Activated T-cell treated with anti-CD3 and anti-CD28 coated beads, Interleukin-2, amount 50 U/mL, for 72 hours (primary cell): ENCODE measurements at places on chromosomes 4 and X. TPM values are rescaled to one million over a fixed set of nuclear protein-coding genes. Genes with fewer than 3 reads are reported as not detected.
A peak's percentile ranks its signal among the peaks of the same experiment; 100 is the strongest.

The PDE6B gene
- total RNA-seq, result 18.9 TPM

The CSAG1 gene
- total RNA-seq, result not detected

The CT83 gene
- total RNA-seq, result not detected

The PRKG2 gene
- not detected for total RNA-seq

The FGG gene
- not detected for total RNA-seq

The XAGE5 gene
- total RNA-seq, result not detected

The GLOD5 gene
- total RNA-seq, result not detected

The MAGEA1 gene
- not detected for total RNA-seq

DNA sequence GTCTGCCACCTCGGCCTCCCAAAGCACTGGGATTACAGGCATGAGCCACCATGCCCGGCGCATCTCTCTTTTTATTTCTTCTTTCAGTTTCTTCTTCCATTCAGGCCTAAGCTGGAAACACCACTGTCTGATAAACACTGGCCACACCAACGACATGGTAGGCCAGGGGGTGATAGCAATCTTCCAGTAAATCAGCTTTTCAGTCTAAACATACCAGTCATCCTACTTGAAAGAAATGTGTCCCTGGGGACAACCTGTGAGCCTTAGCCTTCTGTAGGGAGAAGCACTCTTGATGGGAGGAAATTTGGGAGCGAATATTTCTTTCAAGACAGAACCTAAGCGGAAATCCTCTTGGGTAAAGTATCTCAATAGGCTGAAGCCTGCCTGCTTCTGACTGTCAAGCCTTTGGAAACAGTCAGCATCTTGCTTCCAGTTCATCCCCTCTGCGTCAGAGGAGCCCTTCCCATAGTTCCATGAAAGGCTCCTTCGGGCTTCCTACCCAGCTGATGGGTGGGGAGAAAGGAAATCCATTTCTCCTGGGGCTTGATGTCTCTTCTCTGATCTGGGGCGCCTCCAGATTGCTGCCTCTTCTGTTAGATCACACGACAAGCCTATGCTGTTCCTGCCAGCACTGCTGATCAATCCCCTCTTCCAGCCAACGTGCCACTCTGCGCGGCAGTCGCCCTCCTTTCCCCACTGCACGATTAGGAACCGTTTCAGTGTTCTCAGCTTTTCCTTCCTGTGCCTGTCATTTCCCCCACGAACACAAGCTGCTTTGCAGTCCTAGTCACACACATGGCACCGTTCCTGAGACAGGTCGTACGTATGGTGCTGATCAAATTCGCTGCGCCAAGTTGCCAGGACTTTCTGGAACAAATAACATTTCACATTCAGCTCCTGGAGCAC is 49.5 kb upstream of the CBR4 start:
- no peak for DNase-seq

GRCh38 chr4:83170952-83171399 is 56.4 kb upstream of the PLAC8 start:
- DNase-seq, result peak; percentile 12

- DNase-seq, result no peak
Measured at GRCh38 chr4:52265781-52266525, 214.8 kb downstream of the SPATA18 start.

DNA sequence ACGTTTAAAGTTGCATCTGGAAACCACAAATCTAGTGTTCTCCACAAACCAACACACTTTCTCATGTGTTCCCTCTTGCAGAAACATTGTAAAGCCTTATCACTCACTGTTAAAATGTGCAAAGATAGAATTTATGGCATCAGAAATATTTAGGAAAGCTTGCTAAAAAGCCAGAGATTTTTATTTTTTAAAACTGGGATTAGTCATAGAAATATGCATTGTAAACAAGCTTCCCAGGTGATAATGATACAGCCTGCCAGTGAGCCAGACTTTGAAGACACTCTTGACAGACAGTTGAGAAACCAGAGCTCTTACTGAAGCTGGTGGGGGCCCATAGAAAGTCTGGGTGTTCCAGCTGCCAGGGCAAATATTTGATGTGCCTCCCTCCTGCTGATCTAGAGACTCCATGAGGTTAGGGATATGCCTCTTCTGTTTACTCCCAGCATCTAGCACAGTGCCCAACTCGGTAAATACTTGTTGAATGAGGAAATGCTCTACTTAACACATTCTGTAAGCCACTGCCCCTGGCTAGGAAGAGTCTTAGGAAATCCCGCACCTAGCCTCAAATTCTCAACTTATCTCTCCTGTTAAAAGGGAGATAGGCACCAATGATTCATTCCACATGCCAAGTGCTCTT is 179.0 kb upstream of the RASGEF1B start:
- DNase-seq, result no peak

- DNase-seq, result no peak
Measured at GRCh38 chrX:19860571-19860970, 26.8 kb downstream of the SH3KBP1 start.

GRCh38 chrX:134661295-134661694 is 3.0 kb upstream of the PLAC1 start:
- no peak for DNase-seq

- DNase-seq, result no peak
Measured at GRCh38 chr4:7765666-7766065, 174.0 kb downstream of the AFAP1 start.

- no peak for DNase-seq
Measured at GRCh38 chr4:5995901-5996623, 22.2 kb downstream of the C4orf50 start.

DNA sequence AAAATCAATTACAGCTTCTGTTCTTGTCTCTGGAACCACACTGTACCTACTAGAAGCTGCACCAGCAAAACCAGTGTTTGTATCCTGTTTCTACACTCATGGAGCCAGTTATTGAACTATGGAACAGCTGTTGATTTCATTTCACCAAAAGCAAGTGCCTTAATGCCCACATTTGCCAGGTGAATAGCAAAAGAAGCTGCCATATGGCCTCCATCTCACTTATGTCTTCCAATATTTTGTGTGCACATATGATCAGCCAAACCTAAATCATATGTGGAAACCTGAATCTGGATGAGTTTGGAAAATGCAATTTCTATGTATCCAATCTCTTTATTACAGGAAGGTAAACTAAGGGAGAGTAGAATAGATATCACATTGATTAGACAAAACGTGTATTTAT is 415.8 kb upstream of the GRID2 start:
- no peak for DNase-seq
